KBM-7 (cell line): ENCODE measurements at places on chromosomes 2 and 18.

DNA sequence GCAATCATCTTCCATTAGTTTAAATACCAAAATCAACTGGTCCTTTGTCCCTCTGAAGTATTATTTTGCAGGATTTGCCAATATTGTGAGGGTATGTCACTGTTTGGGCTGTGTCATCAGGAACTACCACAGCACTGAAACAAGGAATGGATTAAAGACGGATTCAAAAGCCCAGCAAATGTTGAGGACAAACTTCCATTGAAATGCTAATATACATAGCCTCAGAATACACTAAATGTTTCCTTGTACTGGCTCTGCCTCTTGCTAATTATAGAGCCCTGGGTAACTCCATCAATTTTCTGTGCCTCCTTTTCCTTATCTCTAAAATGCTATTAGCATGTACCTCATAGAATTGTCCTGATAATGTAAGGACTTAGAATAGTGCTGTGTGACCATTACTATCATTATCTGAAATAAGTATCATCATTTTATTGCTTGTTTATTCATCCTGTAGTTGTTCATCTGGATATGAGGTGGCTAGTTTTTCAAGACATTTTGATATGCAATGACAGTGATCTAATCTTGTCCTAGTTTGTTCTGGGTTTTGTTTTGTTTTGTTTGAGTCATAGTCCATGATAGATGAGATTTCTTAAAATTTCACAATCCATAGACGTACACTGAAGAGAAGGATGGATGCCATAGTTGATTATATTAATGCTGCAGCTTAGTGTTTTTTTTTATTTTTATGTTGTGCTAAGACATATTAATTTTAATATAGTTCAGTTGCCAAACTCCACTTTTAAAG is 333.4 kb upstream of the KCNH7 start:
- DNase-seq: no peak

DNA sequence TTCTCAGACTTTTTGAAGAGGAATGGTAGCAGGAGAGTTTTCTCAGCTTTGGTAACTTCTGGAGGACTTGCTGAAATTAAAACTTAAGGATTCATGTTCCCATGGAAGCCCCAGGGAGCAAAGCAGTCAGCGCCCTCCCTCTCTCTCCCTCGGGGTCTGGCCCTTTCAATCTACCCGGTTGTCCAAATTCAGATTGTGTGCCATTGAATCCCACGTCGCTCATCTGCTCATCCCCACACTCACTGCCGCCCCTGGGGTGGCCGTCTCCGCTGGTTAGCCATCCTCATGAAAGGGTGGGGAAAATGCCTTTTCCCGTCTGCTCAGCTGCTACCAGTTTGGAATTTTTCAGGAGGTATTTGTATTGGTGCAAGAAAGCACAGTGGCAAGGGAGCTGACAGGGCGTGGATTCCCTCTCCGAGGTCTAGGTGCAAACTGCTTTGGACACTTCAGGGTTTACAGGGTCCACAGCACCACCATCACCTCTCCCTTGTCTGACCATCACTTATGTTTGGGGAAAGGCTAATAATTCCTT is 27.1 kb downstream of the MCFD2 start:
- DNase-seq: no peak

GRCh38 chr2:238203973-238204683 is 633 bp upstream of the ILKAP start:
- peak; percentile 74 for DNase-seq

DNA sequence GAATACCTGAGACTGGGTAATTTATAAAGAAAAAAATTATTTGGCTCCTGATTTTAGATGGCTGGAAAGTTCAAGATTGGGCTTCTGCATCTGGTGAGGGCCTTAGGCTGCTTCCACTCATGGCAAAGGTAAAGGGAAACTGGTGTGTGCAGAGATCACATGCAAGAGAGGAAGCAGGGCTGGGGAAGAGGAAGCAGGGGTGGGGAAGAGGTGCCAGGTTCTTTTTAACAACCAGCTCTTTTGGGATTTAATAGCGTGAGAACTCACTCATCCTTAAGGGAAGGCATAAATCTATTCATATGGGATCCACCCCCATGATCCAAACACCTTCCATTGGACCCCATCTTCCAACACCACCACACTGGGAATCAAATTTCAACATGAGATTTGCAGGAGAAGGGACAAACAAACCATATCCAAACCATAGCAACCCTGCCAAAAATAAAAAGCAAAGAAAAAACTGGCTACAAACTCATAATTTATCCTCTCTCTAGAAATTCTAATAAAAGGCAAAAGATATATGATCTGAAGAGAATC is 30.4 kb downstream of the PRKRA start:
- peak; percentile 23 for DNase-seq

DNA sequence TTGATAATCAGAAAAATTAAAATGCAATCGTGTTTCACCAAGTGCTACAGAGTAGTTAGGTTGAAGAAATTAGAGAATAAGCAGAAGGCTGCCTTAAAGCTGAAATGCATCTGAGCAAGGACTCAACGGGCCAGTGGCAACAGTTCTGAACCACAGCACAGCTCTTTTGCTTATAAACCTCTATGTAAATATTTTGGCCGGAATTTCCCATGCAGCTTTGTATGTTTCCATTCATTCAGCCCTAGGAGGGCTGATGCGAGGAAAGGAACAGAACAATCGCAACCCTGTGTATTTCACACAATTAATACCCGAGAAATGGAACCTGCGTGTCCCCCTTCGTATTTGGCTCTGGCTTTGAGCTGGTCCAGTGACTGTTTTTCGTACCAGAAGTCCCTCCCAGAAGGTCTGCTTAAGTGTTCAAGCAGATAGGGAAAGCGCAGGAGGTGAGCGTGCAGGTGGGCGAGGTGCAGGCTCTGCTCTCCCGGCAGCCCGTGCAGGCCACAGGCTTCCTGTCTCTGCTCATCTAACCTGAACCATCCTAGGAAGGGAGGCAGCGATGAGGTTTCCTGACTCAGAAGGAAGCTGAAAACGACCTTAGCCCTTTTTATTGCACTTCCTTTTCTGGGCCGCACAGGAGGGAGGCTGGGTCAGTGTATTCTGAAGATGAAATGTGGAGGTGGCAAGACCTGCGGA is 67.3 kb downstream of the ASB1 start:
- peak; percentile 59 for DNase-seq

DNA sequence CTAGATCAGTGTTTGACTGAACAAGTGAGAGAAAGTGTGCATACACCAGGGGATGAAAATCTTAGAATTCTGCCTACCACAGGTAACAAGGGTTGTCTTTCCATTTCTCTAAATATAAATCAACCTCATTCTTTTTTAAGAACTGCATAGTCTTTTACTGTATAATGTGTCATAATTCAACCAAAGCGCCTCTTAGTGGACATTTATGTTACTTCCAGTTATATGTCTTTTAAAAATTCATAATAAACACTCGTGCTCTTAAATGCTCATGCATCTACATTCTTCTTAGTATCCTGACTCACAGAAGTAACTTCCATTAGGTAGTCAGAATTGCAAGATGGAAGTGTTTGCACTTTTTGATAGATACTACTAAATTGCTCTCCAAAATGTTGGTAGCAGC is 76.2 kb downstream of the CHRNA1 start:
- peak; percentile 57 for DNase-seq

GRCh38 chr2:120550893-120551446 is 184.7 kb upstream of the GLI2 start:
- no peak for DNase-seq

DNA sequence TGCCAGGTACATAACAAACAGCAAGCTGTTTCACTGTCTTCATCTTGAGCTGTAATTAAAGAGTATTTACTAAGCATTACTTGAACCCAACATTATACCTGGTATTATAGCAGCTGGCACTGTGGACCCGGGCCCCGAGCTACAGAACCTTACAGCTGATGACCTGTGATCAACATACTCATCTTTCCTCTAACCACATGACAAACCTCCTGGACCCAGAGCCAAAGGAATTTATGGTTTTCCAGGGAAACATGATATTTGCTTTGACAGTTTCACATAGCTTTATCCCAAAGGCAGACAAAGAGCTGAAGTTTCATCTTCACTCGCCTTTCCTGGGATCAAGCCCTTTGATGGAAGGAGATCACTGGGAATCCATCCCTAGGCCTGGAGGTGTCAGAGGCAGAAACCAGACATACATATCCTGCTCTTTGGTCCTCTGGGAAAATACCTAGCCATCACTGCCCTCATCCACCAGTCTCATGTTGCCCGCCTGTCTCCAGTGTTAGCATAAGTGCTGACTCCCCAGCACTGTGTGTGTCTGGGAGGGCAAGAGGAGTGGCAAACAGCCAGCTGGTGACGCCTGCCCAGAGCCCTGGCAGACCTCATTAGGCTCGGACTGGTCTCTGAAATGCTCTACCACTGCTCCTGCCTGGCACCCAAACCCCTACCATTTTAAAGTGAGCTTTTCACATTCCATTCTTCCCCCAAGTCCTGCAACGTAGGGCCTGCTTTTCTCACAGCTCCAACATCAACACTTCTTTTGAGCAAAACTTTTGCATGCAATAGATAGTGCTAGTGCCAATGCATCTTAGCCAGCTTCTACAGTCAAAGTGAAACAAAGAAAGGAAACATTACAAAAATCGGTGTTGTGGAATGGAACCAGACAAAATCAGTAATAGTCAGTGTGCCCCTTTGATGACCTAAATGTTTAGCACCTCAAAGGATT is 138.8 kb upstream of the CTAGE1 start:
- no peak for DNase-seq

DNA sequence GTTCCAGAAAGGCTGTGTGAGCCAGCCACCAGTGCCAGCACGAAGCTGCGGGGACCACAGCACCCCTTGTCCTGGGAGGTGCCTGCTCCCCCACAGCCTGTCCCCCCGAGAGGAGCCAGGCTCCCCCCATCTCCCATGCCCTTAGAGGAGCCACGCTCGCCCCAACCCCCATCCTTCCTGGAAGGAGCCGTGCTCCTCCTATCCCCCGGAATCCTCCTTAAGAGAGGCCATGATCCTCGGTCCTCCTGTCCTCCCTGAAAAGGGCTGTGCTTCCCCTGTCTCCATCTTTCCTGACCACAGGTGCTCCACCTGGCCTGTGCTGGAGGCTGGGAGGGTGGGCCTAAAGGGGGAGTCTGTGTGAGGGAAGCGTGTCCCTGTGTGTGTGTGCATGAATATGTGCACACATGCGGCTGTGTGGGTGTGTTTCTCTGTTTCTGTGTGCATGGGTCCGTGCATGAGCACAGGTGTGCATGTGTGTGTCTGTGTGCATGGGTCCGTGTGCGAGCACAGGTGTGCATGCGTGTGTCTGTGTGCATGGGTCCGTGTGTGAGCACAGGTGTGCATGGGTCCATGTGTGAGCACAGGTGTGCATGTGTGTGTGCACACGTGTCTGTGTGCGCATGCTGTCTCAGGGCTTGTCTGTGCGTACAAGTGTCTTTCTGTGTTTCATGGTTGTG is 80.3 kb downstream of the RTP5 start:
- DNase-seq: no peak

GRCh38 chr18:48308027-48308635 is 101.1 kb downstream of the ZBTB7C start:
- no peak for DNase-seq

DNA sequence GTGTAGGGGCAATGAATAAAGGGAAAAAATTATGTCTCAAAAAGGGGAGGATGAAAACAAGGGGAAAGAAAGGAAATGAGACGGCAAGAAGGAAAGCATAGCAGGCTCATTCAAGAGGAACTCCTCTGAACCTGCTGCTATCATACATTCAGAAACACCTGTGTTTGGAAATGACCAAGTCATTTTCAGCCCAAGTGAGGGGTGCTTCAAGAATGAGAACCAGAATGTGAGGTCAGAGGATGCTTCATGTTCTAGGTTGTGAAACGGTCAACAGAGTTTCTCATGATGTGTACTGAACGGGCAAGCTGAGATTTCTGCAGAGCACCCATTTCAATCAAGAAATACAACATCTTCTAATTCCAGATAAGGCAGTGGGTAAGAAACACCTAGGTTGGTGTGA is 1367.2 kb upstream of the CELF4 start:
- DNase-seq: no peak

DNA sequence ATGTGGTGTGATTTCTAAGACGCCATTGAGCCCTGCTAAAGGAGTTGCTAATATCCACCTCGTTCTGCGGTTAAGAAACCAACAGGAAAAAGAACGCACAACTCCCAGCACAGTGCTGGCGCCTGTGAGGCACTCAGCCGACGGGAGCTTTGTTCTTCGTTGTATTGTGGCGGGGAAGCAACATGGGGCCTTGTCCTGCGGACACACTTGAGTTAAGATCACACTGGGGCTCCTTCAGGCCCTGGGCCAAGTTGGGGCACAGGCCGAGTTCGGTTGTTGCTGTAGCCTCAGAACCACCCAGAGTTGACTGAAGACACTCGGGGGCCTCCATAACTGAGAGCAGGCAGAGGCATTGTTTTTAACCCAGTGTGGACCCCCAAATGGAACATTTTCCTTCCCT is 30.6 kb upstream of the CD8A start:
- DNase-seq: no peak

DNA sequence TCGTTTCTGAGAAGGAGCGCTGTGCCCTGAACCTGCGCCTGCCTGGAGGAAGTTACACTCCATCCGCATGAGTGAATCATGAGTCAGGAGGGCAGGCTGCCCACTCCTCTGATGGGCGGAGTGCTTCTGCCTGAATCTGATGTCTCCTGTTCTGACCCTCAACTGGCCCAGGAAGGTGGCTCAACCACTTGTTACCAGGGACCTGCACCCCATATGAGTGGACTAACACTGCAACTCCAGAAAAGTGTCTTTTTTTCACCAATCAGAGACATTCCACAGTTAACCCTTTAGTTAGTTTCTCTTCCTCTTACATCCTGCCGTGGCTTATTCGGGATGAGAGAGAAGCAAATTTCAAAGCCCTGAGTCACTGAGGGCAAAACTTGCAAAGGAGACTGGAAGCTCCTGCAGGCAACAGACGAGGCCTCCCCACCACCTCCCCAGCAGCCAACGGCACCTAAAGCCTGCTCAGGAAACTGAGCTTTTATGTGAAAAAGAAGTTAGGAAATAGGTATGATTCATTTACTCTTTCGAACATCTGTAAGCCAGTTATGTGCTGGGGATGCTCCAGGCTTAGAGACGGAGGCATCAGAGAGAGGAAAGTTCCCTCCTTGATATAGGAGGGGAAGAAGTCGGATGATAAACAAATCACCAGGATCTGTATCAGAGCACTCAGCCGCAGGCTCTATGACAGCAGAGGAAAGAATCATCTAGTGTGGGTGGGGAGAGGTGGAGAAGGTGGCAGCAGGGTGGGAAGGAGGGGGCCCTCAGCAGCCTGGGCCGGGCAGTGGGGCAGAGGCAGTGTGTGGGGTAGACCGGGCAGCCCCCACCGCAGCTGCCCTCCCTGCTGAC is 30.9 kb downstream of the MBP start:
- DNase-seq: peak; percentile 64

DNA sequence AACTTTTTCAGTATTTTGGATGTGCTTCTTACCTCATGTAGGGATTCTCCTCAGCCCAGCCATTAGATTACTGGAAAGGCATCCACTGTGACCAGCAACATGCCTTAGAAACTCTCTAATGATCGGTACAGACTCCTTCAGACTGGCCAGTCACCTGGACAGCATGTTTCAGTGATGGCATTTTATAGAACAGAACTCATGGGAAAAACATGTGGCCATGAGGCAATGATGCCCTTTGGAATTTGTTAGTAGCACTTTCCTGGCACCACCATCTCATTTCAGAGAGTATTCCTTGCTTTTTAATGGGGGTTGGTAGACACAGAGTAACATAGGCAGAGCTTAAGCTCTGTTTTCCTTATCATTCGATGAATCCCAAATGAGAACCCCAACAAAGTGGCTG is 72.1 kb upstream of the FAM98A start:
- no peak for DNase-seq
